ENCODE measurements at places on chromosomes 3 and 15.

DNA sequence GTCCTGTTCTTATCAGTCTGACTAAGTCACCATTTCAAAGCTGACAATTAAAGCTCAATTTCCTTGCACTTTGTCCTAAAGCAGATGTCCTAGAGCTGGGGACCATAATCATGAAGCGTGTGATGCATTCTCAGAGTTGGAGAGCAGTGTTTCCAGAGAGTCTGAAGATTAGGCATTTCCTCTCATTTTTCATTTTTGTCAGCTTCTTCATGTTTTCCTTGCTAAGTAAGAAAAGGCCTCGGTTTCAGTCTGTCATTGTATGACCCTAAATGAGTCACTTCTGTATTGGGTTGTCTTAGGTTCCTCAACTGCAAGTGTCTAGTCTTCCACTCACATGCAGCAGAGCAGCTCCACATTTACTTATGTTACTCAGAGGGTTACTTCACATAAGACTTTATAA, 257.2 kb upstream of the TPRG1 start:
- DNase-seq, result no peak

GRCh38 chr15:52912172-52912571, 122.0 kb upstream of the ONECUT1 start:
- DNase-seq, result no peak

- no peak for DNase-seq
Observed at GRCh38 chr3:128243602-128244504, 90.6 kb downstream of the EEFSEC start.

GRCh38 chr15:65942436-65942835, 73.1 kb downstream of the RAB11A start:
- DNase-seq, result no peak

DNA sequence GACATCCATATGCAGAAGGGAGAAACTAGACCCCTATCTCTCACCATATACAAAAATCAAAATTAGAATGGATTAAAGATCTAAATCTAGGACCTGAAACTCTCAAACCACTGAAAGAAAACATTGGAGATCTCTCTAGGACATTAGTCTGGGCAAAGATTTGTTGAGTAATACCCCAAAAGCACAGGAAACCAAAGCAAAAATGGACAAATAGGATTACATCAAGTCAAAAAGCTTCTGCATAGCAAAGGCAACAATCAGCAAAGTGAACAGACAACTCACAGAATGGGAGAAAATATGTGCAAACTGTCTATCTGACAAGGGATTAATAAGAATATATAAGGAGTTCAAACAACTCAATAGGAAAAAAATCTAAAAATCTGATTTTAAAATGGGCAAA, 54.8 kb downstream of the MYO9A start:
- no peak for DNase-seq

DNA sequence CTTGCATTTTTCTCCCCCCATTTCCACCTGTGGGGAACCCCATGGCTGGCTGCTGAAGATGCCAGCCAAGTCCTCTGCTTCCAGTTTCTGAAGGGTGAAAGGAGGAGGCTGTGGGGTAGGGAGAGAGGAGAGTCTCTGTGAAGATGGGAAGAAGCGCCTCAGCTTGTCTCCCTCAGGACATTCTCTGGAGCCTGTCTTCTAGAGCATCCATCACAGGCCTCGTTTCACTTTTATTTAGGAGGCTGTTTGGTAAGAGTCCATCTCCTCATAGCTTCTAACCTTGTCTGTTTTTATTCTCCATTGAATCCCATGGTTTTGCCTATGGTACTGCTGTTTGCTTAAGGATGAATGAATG, 8.8 kb upstream of the LCTL start:
- no peak for DNase-seq
